NCI-H226 (cell line): ENCODE measurements at places on chromosomes 16 and 17.

- DNase-seq: no peak
These were observed 1.7 kb downstream of the KSR1 start for GRCh38 chr17:27457731-27458523.

DNA sequence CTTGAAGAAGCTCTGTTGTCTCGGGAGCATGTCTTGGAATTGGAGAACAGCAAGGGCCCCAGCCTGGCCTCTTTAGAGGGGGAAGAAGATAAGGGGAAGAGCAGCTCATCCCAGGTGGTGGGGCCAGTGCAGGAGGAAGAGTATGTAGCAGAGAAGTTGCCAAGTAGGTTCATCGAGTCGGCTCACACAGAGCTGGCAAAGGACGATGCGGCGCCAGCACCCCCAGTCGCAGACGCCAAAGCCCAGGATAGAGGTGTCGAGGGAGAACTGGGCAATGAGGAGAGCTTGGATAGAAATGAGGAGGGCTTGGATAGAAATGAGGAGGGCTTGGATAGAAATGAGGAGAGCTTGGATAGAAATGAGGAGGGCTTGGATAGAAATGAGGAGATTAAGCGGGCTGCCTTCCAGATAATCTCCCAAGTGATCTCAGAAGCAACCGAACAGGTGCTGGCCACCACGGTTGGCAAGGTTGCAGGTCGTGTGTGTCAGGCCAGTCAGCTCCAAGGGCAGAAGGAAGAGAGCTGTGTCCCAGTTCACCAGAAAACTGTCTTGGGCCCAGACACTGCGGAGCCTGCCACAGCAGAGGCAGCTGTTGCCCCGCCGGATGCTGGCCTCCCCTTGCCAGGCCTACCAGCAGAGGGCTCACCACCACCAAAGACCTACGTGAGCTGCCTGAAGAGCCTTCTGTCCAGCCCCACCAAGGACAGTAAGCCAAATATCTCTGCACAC is 21.2 kb downstream of the AKAP1 start:
- DNase-seq: no peak

GRCh38 chr17:28746611-28747050 is 2.8 kb downstream of the TRAF4 start:
- DNase-seq: peak; percentile 79

DNA sequence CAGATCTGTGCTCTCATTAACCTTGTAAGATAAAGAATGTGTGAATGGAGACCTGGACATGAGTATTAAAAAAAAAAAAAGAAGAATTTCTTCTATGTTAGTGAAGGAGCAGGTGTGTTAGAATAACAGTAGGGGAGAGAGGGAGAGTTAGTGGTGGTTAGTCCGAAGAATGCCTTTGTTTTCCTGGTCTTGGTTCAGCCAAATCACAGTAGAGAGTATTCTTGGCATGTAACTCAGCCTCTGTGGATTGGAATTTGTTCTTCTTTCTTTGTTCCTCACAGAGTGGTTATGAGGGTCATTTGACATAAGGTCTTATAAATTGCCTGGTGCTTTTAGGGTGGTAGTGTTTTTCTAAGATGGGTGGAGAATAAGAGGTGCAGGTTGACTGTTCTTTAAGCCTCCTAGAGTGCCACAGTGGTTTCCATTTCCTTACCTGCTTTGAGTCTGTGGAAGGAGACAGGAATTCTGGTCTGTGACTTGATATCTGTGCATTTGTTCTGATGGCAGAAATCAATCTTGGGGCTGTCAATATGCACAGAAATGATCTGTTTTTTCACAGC is 17.6 kb downstream of the NUP93 start:
- DNase-seq: no peak

GRCh38 chr17:38334480-38335364 is 9.0 kb downstream of the GPR179 start:
- no peak for DNase-seq

DNA sequence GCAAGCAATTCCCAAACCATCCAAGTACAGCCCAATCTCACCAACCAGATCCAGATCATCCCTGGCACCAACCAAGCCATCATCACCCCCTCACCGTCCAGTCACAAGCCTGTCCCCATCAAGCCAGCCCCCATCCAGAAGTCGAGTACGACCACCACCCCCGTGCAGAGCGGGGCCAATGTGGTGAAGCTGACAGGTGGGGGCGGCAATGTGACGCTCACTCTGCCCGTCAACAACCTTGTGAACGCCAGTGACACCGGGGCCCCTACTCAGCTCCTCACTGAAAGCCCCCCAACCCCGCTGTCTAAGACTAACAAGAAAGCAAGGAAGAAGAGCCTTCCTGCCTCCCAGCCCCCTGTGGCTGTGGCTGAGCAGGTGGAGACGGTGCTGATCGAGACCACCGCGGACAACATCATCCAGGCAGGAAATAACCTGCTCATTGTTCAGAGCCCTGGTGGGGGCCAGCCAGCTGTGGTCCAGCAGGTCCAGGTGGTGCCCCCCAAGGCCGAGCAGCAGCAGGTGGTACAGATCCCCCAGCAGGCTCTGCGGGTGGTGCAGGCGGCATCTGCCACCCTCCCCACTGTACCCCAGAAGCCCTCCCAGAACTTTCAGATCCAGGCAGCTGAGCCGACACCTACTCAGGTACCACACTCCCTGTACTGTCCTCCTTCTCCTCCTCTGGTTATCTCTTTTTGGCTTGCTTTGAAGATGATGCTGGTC is 20.6 kb downstream of the SP2 start:
- no peak for DNase-seq

DNA sequence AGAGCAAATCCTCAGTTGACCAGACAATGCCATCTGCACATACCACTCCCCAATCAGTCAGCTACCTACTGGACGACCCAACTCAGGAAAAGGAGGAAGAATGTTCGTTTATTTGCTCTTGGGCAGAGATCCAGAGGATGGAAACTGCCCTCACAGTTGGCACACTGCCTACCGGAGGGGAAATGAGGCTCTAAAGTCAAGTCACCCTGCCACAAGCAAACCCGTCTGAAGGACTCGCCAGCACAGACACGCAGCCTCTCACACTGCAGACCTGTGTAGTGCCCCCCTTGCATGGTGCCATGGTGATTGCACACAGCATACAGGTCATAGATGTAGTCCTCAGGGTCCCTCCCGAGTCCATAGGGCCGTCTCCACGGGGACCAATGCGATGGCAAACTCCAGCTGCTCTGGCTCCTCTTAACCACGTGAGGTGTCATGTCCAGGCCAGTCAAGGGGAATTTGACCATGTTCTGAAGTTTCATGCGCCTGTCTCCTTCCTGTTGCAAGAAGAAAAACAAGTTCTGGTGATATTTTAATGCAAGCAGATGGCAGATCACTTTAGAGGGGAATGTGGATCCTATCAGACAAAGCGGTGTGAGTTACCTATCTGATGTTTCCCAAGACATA is 69.5 kb downstream of the USP31 start:
- DNase-seq: no peak

GRCh38 chr17:32120141-32120540 is 22.2 kb upstream of the RHOT1 start:
- DNase-seq: no peak

GRCh38 chr16:54594601-54595391 is 308.2 kb upstream of the IRX3 start:
- no peak for DNase-seq

GRCh38 chr16:75556431-75556950 is 439 bp upstream of the TMEM231 start:
- DNase-seq: no peak

- DNase-seq: peak; percentile 63
These were observed 587 bp downstream of the PLD6 start for GRCh38 chr17:17205368-17206123.

- no peak for DNase-seq
These were observed 282.1 kb upstream of the IRX5 start for GRCh38 chr16:54648575-54648974.

DNA sequence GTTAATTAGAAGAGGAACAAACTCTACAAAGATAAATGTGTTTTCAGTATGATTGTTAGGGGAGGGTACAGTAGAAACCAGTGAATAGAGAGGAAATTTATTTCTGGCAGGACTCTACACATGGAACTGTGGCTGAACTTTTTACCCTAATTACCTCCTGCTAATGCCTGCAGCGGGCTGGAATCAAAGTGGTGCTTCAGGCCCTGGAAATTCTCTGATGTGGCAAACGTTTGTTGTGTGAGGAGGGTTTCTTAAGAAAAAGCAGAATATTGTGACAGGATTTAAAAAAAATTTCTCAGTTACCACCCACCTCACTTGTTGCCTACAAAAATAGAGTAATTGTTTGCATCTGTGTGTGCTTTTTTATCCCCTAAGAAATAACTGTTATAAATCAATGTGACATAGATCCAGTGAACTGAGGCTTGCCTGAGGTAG is 154.5 kb downstream of the BCAS3 start:
- DNase-seq: no peak

DNA sequence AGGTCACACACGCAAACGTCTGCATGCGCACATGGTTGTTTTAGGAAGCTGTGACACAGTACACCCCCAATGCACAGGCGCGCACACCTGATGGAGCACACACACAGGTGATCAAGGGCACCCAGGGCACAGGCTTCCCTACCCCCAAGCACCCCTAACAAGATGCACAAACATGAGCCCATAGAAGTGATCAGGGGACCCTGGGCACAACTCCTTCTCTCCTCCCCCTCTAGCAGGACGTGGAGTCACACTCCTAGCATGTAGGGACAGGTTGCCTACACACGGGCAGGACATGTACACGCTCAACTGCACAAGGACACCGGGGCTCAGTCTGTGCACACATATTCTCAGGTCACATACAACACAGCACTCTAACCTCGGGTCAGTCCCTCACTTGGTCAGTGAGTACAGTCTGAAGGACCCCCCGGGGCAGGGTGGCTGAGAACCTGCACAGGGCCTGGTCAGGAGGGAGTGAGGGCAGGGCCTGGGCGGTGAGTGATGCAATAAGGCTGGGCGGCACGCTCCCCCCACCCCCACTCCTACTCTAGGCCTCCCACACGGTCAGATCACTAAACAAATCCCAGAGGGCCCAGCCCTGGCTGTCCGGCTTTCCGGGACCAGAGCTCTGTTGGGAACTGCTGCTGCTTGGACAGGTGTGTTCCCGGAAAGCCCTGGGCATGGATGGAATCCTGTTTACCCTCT is 751 bp upstream of the DOC2B start:
- peak; percentile 17 for DNase-seq

- no peak for DNase-seq
These were observed 444.1 kb upstream of the PSMD7 start for GRCh38 chr16:73852561-73852960.

GRCh38 chr16:363766-364490 is 6.4 kb downstream of the MRPL28 start:
- no peak for DNase-seq

DNA sequence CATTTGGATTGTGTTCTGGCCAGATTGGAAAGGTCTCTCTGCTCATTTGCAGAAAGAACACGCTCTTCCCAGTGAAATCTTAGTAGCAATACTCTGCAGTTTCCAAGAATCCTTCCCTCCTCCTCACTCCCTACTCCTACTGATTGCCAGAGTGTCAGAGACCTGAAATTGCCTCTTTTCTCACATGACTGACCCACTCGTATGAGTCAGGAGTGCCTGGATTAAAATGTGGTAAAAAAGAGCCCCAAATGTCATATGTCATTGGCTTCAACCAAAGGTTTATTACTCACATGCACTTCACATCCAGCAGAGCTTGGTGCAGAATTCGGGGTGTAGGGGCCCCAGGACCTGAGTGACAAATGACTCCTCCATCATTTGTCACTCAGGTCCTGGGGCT is 39.7 kb upstream of the IRX3 start:
- DNase-seq: no peak

DNA sequence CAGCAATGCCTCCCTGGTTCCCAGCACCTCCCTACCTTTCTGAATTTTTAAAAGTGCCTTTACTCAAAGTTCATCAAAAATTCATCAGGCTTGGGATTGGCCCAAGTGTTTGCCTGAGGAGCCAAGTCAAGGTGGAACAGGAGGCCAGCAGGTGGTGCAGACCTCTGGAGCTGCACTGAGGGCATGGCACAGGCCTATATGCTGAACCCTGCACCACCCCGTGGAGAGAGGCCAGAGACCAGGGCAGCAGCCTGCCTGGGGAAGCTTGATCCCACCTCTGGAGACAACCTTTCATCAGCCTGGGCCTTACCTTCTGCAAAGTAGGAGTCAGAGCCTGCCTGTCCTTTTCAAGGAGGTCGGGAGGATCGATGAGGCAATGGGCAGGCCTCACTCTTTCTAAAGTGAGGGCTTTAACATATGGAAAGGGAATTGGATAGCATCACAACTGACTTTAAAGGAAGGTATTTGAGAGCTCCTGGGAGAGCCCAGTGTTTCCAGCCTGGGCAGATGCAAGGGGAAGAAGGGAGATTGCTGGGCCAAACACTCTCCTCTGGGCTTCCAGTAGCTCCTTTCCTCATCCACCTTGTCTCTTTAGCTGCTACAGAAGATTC is 31.8 kb upstream of the TMEM132E start:
- DNase-seq: no peak

GRCh38 chr16:57925310-57925709 is 45.6 kb downstream of the CNGB1 start:
- DNase-seq: no peak

DNA sequence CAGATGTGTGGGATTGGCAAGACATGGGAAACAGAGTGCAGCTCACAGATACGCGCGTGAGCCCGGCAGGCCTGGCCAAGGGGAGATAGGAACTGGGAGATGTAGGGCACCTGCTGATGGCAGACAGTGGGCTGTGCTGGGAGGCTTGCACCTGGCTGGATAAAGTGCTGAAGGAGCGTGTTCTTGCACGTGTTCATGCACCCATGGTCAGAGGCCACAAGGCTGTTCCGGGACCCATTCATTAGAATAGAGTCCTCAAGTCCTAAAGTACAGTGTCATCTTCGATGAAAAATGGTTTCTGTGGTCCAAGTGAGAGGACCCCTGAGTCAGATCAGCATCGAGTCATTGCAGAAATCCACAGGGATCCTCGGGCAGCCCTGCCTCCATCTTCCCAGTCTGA is 236.4 kb downstream of the CCDC182 start:
- DNase-seq: no peak

DNA sequence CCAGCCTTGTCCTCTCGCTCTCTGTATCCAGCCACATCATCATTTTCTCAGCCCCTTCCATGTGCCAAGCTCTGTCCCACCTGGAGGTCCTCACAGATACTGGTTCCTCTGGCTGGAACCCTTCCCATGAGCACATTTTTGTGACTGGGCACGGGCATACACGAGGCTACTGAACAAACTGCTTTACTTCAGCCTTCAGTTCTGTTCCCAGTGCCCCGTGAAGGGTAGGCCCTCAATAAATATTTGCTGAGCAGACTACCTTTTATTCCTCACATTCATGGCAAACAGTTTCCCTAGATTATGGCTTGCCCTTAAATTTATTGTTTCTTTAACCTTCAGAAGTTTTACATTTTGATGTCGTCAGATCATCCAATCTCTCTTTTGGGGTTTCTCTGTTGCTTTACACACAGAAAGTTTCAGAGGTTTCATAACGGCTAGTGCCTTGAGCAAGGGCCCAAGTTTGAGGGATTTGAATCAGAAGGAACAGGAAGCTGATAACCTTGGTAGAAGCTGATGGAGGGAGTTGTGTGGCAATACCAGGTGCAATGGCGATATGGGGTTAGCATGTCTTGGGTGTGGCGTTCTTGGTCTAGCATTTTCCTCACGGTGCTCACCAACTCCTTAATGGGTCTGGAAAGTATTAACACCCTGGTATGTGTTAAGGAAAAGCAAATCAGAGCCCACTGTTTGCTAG is 27.8 kb downstream of the TMEM92 start:
- no peak for DNase-seq
